T-cell (primary cell): ENCODE measurements at places on chromosomes 3 and 15.

DNA sequence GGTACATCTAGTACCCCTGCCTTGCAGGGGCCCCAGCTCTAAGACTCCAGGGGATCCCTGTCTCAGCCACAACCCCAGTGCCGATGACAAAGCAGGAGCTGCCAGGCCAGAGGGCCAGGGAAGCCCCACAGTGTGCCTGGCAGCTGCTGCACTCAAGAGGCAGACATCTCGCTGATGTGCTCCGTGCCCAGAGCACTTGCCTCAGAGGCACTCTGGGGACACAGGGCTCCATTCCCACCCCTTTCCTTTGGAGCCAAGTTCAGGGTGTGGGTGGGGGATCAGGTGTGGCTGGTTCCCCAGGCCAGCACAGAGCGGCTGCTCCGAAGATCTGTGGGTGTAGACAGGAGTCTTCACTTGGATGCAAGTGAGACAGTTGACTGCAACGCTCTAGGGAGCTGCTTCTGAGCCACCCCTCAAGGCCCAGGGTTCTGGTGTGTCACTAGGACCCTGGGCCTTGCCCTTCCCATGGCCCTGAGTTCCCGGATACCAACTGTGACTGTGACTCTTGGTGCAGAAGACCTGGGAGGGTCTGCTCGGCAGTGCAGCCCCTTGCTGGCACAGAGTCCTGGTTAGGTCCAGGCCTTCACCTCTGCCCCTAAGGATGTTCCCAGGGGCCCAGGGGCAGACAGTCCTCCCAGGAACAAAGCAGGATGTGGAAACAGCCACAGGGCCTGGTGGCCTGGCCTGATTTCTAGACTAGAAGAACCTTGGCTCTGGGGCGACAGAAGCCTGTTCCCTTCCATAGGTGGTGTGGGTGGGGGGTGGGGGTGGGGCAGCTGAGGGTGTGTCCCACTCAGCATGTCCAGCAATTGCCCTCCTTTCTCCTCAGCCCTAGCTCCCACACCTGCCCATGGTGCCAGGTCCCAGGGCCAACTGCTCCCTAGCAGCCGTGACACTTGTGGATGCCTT is 2.5 kb downstream of the NT5DC2 start:
- DNase-seq, result no peak

- no peak for DNase-seq
These were observed 38.9 kb downstream of the MDFIC2 start for GRCh38 chr3:70273492-70273891.

DNA sequence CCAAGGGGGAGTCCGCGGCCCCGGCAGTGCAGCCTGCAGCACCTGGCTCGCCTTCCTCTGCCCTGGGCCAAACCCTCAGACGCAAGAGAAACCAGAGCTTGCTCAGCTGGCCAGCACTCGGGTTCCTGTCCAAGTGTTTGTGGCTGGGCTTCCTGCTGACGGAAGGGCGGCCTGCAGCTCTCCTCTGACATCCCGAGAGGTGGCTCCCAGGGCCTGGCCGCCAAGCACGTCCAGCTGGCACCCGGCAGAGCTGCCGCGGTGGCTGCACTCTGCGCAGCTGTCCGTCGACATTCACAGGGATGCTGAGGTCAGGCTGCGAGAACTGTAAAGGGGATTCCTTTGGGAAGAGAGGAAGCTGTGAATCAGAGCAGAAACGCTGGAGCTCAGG is 85.6 kb downstream of the CPN2 start:
- no peak for DNase-seq

DNA sequence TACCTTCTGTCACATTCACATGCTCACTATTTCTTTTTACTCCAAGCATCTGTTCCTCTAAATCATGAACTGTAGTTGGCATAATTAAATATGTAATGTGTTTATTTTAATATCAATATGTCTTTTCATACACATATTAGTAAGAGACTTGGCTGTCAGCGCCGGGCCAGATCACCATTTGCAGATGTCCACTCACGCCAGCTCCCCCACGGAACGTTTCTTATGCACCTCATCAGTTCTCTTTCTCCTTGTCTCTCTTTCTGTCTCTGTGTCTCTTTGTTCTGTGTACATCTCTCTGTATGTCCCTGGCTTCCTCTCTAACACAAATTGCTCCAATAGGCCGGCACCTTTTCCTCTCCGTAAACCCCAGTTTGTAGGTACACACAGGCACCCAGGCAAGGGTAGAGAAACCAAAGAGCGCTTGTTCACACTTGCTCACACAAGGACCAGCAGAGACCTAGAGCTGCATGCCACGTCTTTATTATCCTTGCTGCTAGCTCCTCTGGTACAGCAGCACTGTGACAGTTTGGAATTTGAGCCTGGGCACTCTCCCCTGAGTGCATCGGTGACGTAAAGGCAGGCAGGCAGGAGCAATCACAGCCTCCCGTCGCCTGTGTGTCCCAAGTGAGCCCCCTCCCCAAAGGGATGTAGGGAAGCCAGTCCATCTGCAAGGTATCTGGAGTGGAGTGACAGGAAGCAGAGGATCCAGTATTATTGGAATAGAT is 40.4 kb downstream of the CACNA1D start:
- no peak for DNase-seq

DNA sequence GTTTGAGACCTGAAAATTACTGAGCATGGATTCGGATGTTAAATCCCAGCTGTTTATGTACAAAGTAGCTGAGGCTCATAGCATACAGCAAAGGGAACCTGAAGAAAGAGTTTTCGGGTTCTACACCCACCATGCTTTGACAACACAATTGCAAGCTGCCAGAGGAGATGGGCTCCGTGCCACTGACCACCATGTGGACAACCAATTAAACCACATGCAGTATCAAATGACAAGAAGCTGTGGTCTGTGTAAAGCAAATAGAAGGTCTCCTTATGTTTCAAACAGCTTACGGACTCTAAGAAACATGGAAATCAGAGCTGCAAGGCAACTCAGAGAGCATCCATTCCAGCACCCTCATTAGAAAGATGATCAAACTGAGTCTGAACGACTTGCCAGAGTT is 12.9 kb downstream of the GABRB3 start:
- no peak for DNase-seq
